ENCODE measurements at places on chromosomes 2 and 18. TPM values are rescaled to one million over a fixed set of nuclear protein-coding genes. Genes with fewer than 3 reads are reported as not detected.

The MPHOSPH10 gene
- 54.0 TPM for total RNA-seq

The ANKRD12 gene
- total RNA-seq = 91.7 TPM

The SIX2 gene
- 1.2 TPM for total RNA-seq

The RNF149 gene
- 97.3 TPM for total RNA-seq

The EIPR1 gene
- 38.1 TPM for total RNA-seq

DNA sequence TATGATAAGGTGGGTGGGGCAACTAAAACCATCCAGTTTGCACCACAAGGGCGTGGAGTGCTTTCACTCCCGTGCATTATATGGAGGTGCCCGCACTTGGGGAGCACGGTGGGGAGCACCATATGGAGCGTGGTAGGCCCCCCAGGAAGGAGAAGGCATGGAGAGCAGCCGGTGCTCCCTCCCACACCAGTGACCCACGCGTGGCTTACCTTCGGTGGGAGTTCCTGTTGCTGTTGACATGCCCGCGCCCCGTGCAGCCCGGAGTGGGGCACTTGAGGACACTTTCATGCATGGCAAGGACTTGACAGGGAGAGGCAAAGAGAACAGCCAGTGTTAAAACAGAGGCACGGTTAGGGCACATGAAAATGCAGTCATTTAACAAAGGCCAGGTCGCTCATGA is 167.5 kb upstream of the PXDN start:
- DNase-seq = no peak

DNA sequence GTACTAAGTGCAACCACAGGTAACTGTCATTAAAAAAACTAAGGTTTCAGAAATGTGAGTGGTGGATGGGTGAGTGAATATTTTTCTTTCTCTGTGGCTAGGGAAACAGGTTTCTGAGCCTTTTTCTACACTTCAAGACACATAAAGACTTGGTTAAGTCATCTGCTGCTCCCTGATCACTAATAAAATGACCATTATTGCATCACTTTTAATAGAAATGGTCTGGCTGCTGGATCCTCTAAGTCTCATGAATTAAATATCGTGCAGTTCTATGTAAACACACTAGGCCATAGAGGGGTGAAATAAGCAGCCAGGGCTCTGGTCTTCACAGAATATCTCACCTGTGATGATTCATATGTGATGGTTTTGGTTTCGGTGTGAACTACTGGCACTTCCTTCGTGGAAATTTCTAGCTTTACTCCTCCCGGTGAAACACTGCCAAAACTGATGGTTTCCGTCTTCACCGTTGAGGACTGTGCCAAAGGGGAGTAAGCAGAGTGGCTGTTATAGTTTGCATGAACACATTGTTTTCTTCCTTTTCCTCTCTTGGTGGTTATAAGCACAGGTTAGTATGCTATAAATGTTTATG is 100.4 kb upstream of the ZBTB14 start:
- DNase-seq = no peak

DNA sequence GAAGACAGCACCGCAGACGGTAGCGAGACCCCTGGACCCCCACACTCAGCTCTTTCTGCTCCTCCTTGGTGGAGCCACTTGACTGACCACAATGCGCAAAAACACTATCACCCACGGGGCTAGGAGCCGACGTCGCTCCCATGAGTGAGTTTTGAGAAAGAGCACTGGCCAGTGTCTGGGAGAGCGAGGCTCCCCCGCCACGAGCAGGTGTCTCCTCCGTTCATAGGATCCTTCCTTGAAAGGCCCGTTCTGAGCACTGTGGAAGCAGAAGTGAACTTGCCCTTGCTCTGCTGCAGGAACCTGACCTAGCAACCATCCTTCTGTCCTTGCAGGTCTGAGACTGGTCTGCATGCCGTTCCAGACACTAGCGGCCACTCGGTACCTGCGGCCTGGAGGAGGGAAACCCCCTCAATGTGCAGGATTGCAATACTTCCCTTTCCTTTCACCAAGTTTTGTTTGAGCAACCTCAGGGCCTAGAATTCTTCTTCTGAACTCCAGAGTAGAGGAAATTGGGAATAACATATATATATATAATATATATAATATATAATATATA is 12.9 kb upstream of the ZNF516 start:
- DNase-seq = no peak

- DNase-seq = no peak
Observed at GRCh38 chr18:39960550-39960949, 1994.5 kb upstream of the PIK3C3 start.

GRCh38 chr18:59575995-59576394 is 121.2 kb downstream of the CCBE1 start:
- no peak for DNase-seq

- no peak for DNase-seq
Observed at GRCh38 chr18:6722690-6723089, 6.8 kb upstream of the ARHGAP28 start.

DNA sequence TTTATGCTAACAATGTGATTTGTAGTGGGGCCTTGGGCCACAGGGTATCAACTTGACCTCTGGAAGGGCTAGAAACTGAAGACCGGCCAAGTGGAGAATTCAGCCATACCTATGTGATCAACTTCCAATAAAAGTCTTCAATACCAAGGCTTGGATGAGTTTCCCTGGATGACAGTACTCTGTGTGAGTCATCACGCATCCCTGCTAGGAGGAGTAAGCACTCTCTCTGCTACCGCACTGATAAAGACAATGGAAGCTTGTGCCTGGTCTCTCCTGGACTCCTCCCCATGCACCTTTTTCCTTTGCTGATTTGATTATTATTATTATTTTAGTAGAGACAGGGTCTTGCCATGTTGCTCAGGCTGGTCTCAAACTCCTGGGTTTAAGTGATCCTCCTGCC is 58.1 kb downstream of the SKA1 start:
- DNase-seq = no peak

- DNase-seq = peak; percentile 91
Observed at GRCh38 chr18:44679056-44679913, 1.4 kb upstream of the SETBP1 start.

GRCh38 chr2:239394346-239394945 is 6.4 kb downstream of the HDAC4 start:
- no peak for DNase-seq

Data from ureter (tissue), 1 donor.